Kasumi-1 (cell line): ENCODE measurements at places on chromosomes 5 and 9.
A peak's percentile ranks its signal among the peaks of the same experiment; 100 is the strongest.

DNA sequence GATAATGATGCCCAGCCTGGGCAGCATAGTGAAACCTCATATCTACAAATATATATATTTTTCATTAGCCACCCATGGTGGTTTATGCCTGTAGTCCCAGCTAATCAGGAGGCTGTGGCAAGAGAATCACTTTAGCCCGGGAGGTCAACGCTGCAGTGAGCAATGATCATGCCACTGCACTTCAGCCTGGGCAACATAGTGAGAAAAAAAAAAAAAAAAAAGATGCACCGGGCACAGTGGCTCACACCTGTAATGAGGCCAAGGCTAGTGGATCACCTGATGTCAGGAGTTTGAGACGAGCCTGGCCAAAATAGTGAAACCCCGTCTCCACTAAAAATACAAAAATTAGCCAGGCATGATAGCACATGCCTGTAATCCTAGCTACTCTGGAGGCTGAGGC is 50.2 kb upstream of the ADRA1B start:
- no peak for DNase-seq

- DNase-seq = peak; percentile 72
Observed at GRCh38 chr5:54217826-54218503, 92.4 kb downstream of the ARL15 start.

- no peak for DNase-seq
Observed at GRCh38 chr5:160966921-160967320, 114.9 kb upstream of the ATP10B start.

GRCh38 chr5:154518438-154518867 is 40.4 kb upstream of the HAND1 start:
- DNase-seq = no peak

- no peak for DNase-seq
Observed at GRCh38 chr9:115649991-115650472, 503.6 kb upstream of the PAPPA start.

- no peak for DNase-seq
Observed at GRCh38 chr5:40549616-40550015, 130.1 kb upstream of the PTGER4 start.

DNA sequence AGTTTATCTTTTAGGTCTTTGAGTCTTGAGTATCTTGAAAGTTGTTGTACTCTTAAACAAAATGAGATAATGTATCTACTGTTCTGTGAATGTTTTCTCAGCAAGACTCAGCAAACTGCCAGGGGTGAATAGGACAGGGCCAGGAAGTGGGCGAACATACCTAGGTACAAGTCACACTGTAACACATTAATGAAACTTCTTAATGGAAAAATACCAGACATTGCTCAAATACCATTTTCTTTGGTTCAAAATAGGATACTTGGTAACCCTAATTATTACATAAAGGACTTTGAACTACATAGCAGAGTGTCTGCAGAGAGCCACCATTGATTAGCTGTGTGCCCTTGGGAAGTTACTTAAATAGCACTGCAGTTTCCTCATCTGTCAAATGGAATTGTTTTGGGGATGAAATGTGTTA is 197.5 kb downstream of the ARHGEF28 start:
- DNase-seq = no peak

- no peak for DNase-seq
Observed at GRCh38 chr5:164742025-164742424, 1236.6 kb downstream of the MAT2B start.

GRCh38 chr9:4117835-4118610 is 181.8 kb downstream of the GLIS3 start:
- DNase-seq = peak; percentile 12

GRCh38 chr5:33887268-33887667 is 4.5 kb downstream of the ADAMTS12 start:
- no peak for DNase-seq

DNA sequence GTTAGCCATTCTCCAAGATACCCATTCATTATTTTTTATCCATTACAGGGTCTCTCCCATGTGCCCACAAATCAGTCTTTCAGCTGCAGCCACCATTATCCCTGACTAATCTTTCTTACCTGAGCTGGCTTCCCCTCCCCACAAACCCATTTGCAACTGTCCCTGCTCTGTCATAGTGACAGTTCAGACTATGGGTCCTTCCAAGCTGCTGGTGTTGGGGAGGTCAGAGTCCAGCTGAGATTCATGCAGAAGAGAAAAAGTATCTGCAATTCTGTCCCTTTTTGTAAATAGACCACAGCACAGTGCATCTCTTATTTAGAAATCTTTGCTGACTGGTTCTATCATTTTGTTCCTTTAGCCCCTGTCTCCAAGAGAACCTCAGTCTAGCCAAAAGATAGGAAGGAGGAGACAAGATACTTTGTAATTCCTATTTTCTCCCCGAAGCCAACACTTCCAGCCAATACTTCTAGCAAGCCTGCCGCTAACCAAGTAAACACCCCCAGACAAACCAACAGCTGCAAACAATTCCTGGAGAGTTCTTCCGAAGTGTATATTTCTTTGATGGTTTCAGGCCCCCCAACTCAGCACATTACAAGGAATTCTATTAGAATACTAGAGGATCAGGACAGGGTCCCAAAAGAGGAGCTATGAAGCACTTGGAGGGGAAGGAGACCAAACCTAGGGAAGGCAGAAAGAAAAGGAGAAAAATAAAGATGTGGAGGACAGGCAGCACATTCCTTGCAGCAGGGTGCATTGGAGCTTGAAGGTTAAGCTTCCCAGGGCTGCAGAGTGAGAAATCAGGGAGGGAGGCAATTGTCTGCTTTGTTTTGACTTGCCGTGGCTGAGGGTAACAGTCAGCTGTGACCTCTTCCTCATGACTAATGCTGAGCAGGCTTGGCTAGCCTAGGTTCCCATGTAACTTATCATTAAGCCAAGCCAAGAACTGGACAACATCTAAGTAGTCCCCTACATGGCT is 148.5 kb downstream of the SGCD start:
- DNase-seq = no peak
